SW 1271 (cell line): ENCODE measurements at places on chromosomes 7 and 10.

GRCh38 chr10:106960812-106961211 lies 203.7 kb downstream of the SORCS1 start:
- DNase-seq, result no peak

DNA sequence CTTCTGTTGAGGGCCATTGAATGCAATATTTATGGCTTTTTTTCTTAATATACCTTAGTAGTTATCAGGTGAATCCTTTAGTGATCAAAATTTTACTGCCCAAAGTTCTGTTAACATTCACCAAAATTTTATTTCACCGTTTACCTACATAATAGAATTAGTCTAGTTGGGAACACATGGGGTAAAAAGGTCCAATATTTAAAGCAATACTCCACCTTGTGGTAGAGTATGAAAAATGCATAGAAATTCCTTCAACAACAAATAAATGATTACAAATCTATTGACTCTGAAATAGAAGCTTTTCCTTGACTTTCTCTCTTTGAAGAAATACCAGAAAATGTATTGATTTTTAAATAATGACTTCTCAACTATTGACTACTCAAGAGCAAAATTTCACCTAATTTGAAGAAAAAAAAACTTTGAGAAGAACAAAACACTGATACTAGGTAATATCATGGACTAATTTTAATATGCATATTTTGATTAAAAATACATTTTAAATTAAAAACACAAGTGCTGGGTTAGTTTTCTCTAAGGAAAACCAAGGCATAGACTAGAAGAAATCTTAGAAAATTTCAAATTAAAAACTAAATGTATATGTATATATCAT lies 43.3 kb downstream of the POLR1F start:
- DNase-seq, result no peak

- peak; percentile 20 for DNase-seq
Measured at GRCh38 chr7:149716007-149716931, 57.1 kb downstream of the ZNF467 start.

DNA sequence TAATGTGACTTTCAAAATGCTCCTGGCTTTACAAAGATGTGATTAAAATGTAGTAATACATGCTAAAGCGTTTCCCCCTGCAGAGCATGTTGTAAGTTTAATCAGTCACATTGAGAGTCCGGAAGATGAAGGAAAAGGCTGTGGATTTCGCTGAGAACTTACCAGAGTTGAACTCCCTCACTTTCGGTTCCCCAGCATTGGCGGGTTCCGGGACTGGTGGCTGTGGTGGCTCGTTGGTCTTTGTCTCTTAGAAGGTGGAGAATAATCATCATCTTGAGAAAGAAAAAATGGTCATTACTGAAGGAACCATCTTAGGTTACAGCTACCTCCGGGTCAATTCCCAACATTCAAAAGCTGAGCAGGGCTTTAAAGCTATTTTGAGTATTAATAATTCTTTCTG lies 9.6 kb upstream of the NUPR2 start:
- DNase-seq, result no peak

- DNase-seq, result no peak
Measured at GRCh38 chr7:42869131-42870020, 42.5 kb downstream of the C7orf25 start.

GRCh38 chr10:74855027-74855426 lies 28.6 kb downstream of the KAT6B start:
- no peak for DNase-seq

DNA sequence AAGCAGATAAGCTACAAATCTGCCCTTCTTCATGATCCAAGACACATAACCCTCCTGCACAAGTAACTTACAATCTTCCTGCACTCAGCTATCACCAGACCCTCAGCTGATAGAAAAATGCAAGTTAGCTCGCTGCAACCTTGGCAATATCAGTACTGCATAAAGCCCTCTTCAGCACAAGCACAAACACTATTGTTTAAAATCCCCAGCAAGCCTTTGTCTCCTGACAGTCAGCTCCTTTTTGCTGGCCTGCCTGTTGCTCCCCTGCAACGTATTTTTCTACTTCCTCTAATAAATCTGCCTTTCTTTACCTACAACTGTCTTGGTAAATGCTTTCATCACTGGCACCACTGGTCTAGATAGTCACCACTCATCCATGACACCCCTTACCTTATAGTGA lies 59.8 kb downstream of the BAMBI start:
- no peak for DNase-seq

GRCh38 chr7:159098811-159099655 lies 45.6 kb downstream of the VIPR2 start:
- no peak for DNase-seq

GRCh38 chr10:76453997-76454396 lies 1022.6 kb downstream of the LRMDA start:
- no peak for DNase-seq

DNA sequence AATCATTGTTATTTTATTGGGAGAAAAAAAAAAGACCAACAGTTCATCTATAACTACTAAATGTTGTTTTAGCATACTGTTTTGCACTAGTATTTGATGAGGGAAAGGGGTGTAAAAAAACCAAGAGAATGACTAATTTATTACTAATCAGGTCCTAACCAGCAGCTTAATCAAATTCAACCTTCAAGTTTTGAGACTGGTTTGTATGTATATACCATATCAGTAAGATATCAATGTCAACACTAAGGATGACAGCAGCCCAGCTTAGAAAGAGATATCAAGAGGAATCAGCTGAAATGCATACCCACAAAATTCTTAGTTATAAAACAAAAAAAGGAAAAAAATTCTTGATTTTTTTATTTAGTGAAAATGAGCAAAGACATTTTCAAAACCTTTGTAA lies 122.6 kb downstream of the KMT2C start:
- DNase-seq, result no peak

DNA sequence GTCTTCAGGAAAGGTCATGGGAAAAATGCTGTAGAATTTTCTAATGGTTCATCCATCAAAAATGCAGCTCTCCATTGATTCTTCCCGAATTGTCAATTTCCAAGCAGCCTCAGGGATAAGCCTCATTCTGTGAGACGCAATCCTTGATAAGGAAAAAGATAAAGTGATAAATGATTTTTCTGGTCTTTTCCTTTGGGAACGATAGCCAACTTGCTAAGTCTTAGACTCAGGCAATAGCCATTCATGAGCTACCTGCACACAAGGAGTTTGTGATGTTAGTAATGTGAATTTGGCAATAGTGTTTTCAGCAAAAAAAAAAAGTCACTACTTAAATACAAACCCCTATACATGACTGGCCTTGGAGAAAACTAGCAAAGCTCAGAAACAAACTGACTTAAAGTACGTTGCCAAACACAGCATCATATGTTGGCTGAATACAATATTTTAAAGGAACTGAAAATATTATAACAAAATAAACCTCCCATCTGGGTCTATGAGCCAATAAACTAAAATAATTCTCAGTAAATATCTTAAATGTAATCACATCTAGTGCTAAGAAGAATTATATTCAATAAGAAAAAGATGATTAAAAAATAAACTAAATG lies 75.5 kb downstream of the KLF6 start:
- no peak for DNase-seq

DNA sequence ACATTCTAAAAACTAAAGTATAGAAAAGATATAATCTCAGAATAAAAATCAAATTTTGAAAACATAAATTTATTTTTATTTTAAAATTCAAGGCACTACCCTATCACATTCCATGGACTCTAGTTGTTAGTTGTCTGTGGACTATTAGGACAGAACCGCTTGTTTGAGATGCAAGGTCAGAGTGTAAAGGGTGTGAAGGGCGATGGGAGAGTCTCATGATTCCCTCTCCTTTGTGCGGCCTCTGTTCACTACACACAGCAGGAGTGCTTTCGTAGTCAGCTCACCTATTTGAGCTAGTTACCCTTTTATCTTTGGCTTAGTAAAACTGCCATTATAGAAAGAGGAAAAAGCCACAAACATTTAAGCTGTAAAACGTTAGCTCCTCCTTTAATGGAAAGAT lies 189.8 kb upstream of the TEX47 start:
- no peak for DNase-seq
